NCI-H2081 (cell line): ENCODE measurements at places on chromosomes 7 and 10.

GRCh38 chr10:118901380-118901779, 128.1 kb upstream of the NANOS1 start:
- no peak for DNase-seq

- DNase-seq = no peak
These were observed 779.9 kb downstream of the GRM8 start for GRCh38 chr7:126472825-126473224.

DNA sequence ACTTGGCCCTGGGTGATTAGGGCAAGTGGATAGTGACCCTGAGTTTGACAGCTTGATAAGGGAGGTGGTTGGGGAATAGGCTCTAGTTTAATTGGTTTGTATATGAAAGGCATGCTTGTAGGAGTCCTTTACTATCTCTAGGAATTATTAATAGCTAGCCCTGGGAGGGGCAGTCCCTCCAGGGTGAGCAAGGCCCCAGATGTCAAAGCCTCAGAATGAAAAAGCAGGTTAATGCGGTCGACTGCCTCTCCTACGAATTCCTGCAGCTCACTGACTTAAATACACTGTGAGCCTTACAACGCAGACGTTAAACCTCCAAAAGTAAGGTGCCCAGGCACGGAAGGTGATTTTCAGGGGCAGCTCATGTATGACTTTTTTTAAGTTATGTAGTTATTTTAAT, 5.2 kb upstream of the BTBD16 start:
- no peak for DNase-seq

DNA sequence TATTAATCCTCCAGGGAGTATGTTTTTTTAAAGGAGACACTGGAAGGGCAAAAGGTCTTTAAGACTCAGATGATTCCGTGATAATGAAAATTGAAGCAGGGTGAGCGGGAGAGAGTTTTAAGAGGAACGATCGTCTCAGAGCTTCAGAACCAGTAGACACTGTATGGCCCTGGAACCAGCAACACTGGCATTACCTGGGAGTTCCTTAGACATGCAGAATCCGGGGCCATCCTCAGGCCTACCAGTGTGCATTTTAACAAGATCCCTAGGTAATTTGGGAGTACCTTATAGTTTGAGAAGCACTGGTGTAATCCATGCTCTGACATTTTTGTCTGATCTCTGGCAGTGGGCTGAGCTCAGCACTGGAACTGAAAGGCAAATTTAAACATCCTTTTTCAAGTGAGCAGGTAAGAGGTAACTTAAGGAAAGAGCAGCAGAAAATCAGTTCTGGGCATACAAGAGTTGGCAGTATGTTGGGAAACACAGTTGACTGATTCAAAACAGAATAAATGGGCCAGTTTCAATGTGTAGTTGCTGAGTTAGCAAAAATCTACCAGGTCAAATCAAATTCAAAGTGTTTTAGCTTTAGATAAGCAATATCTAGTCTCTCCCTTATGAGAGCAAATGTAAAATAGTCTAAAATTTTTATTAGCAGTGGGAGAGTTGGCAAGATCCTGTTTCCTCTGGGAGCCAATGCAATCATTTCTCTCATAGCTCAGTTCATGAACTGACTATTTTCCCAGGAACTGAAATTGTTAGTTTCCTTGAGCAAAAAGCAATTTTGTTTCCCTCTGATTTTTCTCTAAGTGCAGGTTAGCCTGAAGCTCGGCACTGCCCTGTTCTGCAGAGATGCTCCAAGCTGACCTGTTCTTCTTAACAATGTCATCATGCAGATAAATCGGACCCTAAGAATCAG, 97.2 kb upstream of the ELMO1 start:
- no peak for DNase-seq

DNA sequence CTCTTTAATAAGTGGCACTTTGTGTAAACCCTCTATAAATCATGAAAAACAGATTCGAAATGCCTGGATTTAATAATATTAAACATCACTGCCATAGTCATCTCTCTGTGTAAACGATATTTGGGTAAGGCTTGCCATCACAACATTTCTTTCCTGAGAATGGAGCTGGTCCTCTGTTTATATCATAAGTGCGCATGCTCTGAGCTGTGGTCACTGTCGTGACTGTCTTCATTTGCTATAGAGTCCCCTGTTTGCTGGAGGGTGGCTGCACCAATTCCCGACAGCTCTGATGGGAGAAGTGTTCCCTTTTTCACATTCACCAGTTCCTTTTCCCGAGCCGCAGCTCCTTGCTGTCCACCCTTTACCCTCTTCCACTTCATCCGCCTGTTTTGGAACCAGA, 50.4 kb upstream of the AGMO start:
- no peak for DNase-seq
